Cortex of kidney (tissue), 1 donor: ENCODE measurements at places on chromosomes 4 and X.

- DNase-seq: no peak
Measured at GRCh38 chrX:153608806-153609205, 9.9 kb upstream of the CCNQ start.

GRCh38 chrX:31058284-31058683, 13.6 kb downstream of the FTHL17 start:
- no peak for DNase-seq

DNA sequence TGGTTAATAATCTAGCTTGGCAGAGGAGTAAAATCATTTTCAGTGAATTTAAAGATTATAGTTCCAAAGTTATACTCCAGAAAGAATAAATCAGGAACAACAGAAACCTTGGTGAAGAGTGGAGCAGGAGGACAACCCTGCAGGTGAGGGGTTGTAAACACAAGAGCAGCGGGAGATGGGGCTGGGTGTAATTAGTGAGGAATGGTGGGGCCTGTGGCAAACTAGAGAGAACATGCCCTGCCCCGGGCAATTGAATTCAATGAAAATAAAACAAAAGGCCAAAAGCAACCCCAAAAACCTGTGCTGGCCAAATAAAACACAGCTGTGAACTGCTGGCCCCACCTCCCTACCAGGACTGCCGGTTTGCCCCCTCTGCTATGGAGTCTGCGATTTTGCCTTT, 325.2 kb downstream of the NR3C2 start:
- no peak for DNase-seq

GRCh38 chr4:170884969-170885570, 795.3 kb upstream of the AADAT start:
- DNase-seq: no peak

- DNase-seq: no peak
Measured at GRCh38 chrX:121546317-121546716, 498.9 kb downstream of the GLUD2 start.
